ENCODE measurements at places on chromosomes 5 and 9.
A peak's percentile ranks its signal among the peaks of the same experiment; 100 is the strongest.

GRCh38 chr9:93230601-93231000 lies 46.7 kb downstream of the WNK2 start:
- no peak for DNase-seq

DNA sequence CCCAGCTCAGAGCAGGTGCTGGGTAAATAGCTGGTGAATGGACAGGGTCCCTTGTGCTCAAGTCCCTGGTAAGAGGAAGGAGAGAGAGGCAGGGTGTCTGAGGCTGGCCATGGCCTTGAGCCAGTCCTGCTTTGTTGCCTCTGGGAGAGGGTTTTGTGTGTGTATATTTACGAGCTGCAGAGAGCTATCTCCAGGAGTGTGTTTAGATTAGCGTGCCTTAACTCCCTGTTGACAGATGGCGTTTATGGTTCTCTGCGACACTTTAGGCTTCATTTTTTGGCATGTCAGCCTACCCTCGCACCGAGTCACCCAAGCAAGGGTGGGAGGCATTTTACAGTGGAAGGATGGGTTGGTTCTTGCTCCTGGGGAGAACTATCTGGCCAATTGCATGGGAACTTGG lies 22.2 kb downstream of the HMCN2 start:
- DNase-seq, result no peak

DNA sequence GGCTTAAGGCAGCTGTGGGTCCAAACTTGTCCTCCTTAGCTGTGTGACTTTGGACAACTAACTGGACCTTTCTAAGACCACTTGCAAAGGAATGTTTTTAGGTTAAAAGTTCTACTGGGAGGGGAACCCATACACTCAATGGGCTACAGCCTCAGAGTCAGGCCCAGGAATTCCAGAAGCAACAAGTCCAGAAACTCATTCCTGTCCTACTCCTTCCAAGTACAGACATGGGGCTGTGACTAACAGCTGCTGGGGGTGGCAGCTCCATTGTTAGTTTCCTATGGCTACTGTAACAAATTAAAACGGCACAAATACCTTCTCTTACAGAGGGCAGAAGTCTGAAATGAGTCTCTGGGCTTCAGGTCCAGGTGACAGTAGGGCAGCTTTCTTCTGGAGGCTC lies 12.4 kb upstream of the AKNA start:
- no peak for DNase-seq

DNA sequence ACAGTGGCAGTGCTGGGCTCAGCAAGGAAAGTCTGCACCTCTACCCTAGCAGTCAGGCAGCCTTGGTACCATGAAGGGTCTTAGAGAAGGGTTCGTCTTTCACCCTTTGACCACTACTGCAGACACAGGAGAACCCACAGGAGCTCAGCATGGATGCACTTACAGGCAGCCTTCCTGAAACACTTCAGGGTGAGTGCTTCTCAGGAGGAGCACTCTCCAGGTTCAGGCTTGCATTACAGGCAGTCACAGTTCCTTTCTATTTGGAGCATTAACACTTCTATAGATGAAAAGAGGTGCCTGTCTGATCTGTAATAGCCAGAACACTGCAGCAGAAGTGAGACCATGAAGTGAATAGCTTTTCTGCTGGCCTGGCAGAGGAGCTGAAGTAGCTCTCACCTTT lies 8.7 kb upstream of the CYLC2 start:
- DNase-seq, result no peak

DNA sequence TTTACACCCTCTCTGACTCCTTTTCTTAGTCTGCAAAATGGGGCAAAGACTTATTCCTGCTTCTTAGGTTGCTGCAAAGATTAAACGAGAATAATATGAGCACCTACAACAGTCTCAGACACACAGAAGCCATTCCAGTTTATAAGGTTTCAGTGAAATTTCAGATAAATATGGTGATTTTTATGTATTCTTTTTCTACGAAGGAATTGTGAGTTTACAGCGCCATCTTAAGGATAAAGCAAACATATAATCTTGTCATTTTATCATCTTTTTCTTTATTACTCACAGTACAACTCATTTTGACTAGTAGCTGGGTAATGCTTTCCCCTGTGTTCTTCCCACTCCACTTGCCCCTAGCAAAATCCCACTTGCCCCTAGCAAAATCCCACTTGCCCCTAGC lies 29.2 kb upstream of the SMC5 start:
- no peak for DNase-seq

GRCh38 chr9:113776194-113776593 lies 99.9 kb upstream of the ZNF618 start:
- no peak for DNase-seq

GRCh38 chr5:168047043-168047668 lies 244.3 kb upstream of the WWC1 start:
- no peak for DNase-seq

DNA sequence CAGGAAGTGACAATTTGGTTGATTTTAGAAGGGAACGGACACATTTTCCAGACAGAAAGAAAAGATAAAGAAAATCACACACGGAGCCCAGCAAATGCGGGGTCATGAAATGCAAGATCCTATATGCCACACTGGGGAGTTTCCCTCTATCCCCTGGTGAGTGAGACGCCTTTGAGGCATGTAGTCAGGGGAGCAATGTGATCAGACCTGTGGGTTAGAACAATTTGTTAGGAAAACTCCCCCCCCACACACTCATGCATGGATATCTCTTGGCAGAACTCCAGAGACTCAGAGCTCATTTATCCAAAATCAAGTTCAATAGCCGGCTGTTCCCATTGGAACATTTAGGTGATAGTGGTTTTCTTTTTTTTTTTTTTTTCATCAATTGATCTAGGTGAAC lies 71.7 kb upstream of the TRIO start:
- no peak for DNase-seq

- DNase-seq, result no peak
Observed at GRCh38 chr9:81529556-81530193, 159.7 kb downstream of the TLE1 start.

- DNase-seq, result no peak
Observed at GRCh38 chr9:136764301-136764891, at the start of gene LCN15. LCN15 (minus strand) TSS chr9:136764518; CDS start chr9:136764488, 30 bp downstream.

- no peak for DNase-seq
Observed at GRCh38 chr9:78898234-78898633, 601.3 kb downstream of the PSAT1 start.

DNA sequence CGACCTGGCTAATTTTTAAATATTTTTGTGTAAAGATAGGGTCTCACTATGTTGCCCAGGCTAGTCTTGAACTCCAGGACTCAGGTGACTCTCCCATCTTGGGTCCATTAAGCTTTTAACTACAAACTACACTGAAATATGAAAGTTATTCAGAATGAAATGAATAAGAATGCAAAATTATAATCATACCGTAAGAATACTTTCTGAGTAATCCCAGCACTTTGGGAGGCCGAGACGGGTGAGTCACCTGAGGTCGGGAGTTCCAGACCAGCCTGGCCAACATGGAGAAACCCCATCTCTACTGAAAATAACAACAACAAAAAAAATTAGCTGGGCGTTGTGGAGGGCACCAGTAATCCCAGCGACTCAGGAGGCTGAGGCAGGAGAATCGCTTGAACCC lies 1.1 kb upstream of the ORM1 start:
- no peak for DNase-seq

GRCh38 chr5:9156282-9156681 lies 389.6 kb downstream of the SEMA5A start:
- DNase-seq, result no peak

- no peak for DNase-seq
Observed at GRCh38 chr9:34456151-34456550, 2.2 kb downstream of the FAM219A start.

- DNase-seq, result no peak
Observed at GRCh38 chr5:167777746-167778145, 513.7 kb upstream of the WWC1 start.

DNA sequence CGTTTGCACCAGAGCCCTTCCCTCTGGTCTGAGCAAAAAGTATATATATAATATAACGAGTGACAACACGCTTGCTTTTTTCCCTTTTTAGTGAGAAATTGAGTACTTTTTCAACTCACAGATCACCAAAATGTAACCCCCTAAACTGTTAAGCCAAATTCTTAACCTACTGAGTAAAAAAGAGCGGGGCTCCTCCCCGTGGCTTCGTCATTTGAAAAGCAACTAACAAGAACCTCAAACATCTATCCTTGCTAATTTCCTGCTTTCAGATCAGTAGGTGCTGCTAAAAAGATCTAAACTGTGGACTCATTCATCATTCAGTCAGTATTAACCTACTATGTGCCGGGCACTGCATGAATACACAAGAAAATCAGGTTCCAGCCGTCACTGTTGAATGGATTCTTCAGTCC lies 1.0 kb upstream of the PTBP3 start:
- no peak for DNase-seq

GRCh38 chr5:91595424-91595823 lies 212.3 kb upstream of the ARRDC3 start:
- DNase-seq, result no peak

DNA sequence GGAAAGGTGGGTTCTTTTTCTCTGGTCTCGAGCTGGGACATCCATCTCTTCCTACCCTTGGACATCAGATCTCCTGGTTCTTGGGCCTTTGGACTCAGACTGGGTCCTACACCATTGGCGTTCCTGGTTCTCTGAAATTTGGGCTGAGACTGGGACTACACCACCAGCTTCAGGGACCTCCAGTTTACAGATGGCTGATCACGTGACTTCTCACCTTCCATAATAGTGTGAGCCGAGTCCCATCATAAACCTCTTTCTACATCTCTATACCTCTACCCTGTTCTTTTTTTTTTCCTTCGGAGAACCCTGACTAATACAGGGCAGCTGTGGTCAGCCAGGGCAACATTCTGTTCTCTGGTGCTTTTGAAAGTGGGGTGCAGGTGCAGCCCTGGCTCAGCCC lies 27.2 kb upstream of the RXRA start:
- DNase-seq, result no peak

DNA sequence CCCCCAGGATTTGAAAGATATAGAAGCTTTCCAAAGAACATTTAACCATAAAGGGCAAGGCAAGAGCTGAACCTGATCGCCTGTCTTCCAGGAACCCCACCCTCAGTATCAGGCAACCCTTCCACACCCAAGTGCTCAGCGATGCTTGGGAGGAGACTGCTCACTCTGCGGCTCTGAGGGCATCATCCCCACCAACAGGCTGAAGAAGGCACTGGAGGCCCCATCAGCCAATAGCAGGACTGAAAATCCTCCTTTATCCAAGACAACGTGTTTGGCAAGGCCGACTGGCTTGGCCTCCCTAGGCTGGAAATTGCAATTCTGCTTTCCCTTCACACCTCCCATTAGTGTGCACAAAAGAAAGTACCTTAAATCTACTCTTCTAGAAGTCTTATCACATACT lies 1.4 kb upstream of the PPP2CA start:
- no peak for DNase-seq

DNA sequence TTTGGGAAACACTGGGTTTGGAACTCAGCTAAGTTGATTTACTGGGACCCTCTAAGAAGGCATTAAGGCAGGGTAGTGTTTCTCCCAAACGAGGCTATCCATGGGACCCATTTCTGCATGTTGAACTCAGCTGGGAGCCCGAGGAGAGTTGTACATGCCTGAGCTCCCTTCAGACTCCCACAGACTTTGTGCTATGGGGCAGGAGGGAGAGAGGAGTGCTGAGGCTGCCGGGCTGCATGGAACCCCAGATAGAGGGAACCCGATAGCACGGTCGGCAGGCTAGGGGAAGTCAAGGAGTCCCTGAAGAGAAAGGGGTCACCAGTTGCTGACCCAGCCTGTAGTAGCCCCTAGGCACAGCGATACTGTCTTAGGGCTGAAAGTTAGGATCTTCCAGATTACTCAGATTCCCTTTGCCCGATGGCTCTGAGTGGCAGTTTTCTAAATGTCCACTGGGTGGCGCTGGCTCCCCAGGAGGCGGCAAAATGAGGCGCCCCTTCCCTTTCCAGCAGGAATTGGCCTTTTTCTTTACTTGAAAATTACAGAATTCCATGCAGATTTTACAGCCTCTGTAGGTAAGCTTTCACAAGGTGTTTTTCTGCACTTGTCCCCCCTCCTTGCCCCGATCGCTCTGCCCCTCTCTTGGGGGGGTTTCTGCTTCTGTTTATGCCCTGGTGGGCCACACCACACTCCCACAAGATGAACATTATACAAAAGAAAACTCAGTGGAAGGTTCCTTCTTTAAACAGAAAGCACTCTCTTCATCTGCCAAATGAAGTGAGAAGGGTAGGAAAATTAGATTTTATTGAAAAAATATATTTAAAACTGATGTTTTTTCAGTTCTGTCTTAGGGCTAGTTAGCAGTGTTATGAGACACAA lies 17.8 kb downstream of the NANS start:
- peak; percentile 53 for DNase-seq

DNA sequence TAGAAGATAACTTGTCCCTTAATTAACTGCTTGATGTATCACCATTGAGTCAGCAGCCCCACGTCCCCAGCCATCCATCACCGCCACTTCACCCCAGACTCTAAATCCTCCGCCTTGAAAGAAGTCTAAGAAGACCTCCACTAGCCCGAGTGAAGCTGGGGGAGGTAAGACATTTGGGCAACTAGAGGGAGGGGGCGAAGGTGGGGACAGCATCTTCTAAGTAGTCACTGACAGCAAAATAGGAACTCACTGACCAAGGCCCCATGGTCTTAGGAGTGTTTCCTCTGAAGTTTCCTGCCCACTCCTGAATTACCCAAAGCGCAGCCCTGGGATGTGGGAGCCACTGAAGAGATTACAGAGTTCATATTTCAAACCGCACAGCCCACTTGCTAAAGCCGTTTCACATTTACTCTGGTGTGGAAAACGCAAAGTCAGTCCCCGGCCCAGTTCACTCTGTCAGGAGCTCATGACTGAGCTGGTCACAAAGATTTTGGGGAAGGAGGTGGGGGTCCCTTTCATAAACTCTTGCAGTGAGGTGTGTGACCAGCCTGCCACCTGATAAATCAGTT lies 107.4 kb downstream of the LHFPL2 start:
- DNase-seq, result no peak

DNA sequence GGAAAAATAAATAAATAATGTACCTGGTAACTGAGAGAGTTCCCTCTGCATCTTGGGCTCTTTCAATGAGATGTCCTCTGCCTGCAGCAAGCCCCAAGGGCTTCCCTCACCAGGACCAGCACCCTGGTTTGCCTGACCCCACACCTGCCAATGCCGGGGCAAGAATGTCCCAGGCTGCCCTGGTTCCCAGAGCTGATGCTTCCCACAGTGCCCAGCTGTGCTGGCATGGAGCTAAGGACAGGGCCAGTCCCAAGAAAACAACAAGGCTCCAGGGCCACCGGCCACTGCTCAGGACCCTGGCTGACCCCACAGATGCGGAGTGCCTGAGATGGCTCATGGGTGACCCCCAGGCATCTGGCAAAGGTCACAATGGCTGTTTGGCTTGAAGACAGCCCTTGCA lies 123.5 kb downstream of the KCNIP1 start:
- DNase-seq, result no peak

DNA sequence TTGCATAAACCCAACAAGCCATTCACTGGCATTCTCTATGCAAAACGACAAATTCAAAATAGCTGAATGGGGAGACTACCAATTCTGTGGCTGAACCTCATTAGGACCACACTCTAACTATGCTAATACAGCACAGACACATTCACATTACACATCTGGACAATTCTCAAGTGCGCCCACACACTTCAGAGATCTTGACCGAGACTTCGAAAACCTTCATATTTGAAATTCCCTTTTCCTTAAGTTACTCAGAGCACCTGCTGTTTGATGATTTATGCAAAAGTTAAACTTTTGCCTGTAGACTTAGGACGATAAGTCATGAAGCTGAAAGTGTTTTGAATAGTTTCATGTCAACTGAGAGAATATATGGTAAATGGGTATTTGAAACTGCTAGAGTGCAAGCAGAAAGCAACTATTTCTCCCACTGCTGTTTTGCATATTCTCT lies 111.9 kb downstream of the FBN2 start:
- no peak for DNase-seq

Measured in activated effector memory CD4-positive, alpha-beta T cell treated with Interleukin-2 at 50 U/mL for 16 hours (primary cell).